ENCODE measurements at places on chromosomes 2 and 18. TPM values are rescaled to one million over a fixed set of nuclear protein-coding genes. Genes with fewer than 3 reads are reported as not detected.
A peak's percentile ranks its signal among the peaks of the same experiment; 100 is the strongest.

- DNase-seq = no peak
Observed at GRCh38 chr2:173773076-173773475, 192.1 kb downstream of the SP3 start.

DNA sequence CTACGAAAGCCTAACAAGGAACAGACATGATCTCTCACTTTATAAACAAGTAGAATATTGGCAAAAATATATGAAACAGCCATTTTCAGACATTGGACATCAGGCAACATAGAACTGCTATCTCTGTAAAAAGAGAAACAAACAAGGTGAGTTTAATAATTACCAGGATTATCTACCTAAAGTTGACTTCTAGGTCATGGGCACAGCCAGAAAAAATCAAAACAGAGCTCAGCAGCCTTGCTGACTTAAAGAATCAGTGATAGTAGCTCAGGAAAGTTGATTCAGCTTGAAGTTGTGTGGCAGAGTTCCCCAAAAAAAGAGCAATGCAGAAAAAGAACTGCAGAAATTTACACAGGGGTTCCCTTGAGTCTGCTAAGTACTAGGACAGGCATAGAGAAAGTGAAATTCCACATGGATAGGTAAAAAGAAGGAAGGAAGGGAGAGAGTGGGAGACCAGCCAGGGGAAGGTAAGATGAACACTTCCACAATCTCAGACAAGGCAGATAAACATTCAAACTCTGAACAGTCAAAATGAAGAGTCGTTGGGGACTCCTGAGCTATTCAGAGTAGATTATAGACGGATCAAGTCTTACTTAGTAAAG is 102.0 kb downstream of the EXOC6B start:
- DNase-seq = no peak

DNA sequence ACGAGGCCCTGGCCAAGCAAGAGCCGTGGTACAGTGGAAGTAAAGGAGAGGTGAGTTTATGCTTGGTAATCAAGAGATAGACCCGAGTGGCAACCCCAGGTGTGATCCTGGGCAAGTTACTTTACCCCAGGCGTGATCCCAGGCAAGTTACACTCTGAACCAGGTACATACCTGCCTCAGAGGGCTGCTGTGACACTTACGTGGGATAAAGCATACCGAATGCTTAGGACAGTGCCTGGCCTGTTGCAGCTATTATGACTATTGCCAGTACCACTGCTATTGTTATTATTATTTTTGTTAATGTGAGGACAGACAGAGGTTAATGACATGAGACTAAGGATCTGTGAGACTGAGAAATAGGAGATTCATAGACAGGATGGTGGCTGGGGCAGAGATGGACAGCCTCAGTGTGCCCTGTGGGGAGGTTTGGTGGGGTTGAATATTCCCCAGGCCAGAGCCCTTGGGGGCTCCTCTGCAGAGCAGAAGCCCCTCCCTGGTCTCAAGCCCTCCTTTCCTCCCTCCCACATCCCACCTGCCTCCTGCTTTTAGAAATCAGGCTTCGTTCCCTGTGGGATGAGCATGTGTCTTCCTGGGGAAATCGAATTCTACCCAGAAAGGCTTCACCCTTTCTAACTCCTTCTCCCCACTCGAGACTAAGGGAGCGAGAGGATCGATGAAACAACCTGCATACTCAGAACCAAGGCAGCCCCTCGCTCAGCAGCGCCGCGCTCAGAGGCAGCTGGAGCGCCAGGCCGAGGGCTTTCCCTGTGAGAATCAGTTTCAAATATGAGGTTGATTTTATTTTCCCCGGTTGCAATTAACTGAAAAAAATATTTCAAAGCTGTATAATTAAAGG is 62.0 kb upstream of the SIX3 start:
- DNase-seq = no peak

FHOD3 gene
- total RNA-seq = not detected

DNA sequence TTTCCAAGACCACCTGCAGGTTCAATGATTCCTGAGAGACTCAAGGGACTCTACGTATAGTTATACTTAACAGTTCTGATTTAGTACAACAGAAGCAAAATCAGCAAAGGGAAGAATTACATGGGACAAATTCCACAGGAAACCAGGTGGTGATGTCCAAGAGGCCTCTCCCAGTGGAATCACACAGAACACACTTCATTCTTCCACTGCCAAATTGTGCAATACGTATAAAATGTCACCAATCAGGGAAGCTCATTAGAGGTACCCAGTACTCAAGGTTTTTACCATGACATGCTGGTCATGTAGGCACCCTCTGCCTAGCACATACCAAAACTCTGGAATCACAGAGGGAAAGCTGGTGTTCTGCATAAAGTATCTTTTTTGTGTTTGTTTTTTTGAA is 22.4 kb downstream of the CAPG start:
- no peak for DNase-seq

DNA sequence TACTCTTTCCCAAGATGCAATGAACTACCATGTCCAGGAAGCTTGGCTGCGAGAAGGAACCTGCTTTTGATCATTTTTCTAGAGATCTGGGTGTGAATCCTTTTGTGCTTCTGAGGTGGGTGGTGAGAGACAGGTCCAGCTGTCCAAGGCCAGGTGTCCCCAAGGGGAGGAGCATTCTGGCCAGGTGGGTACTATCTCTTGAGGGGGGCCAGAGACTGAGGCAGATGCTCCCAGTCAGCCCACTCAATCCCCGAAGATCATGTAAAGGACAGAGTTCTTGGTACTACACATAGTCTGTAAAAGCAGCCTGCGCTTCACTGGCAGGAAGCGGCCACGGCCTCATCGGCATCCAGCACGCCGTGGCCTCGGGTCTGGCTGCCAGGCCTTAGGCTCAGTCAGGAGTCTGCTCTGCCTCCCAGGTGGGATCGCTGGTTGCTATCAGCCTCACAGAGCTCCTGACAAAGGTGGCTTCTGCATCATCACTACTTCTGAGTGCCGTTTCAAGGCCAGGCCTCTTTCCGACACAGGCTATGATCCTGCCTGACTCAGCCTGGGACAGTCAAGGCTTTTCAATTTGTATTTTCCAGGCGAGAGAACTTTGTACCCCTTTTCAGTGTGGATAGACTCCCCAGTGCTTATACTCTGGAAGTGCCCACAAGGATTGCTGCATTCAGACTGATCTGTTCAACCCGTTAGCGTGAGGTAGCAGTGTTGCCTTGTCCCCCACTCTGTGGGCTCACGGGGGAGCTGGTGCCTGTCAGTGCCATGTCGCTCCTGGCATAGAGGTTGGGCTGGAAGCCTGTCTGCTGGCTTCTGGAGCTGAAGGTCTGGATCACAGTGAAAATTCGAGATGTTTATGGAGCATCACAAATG is 29.1 kb downstream of the STK25 start:
- DNase-seq = no peak

DLGAP1 gene
- total RNA-seq = 0.17 TPM

GRCh38 chr2:85951351-85952067 is 62.7 kb upstream of the ST3GAL5 start:
- no peak for DNase-seq

GRCh38 chr2:26245810-26246209 is 1.1 kb downstream of the HADHB start:
- no peak for DNase-seq

- DNase-seq = no peak
Observed at GRCh38 chr2:236073246-236073645, 94.9 kb downstream of the GBX2 start.

- DNase-seq = peak; percentile 52
Observed at GRCh38 chr2:162073888-162074631, at the start of gene DPP4. DPP4 (minus strand) TSS chr2:162074215; CDS start chr2:162073981, 234 bp downstream.

PLCD4 gene
- 0.30 TPM for total RNA-seq

DNA sequence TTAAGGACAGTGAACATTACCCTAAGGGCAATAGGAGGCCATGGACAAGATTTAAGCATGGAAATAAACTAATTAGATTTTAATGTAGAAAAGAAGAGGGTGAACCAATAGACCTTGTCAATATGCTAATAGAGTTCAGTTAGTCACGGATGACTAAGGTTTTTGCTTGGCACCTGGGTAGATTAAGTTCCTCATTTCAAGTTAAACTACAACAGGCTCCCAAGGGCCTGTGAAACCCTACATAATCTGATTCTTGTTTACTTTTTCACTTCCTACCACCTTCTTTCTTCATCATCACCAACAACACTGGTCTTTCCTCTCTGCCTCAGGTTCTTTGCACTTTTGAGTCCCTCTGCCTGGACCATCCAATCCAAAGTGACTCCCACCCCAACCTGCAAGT is 14.8 kb downstream of the SP110 start:
- DNase-seq = no peak

HNRNPLL gene
- 103 TPM for total RNA-seq

DNA sequence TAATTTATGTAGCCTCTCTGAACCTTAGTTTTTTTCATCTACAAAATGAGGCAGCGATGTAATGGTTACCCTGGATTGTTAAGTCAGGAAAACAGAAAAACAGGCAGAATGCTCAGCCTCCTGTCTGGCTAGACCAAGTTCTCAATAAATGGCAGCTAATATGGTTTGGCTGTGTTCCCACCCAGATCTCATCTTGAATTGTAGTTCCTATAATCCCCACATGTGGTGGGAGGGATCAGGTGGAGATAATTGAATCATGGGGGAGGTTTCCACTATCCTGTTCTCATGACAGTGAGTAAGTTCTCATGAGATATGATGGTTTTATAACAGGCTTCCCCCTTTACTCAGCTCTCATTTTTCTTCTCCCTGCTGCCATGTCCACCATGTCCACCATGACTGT is 220.0 kb downstream of the CMPK2 start:
- no peak for DNase-seq

- DNase-seq = no peak
Observed at GRCh38 chr2:145597809-145598208, 1077.9 kb upstream of the ZEB2 start.

TGFBRAP1 gene
- total RNA-seq = 21.0 TPM

GRCh38 chr2:69618362-69618761 is 25.2 kb downstream of the AAK1 start:
- DNase-seq = no peak

- no peak for DNase-seq
Observed at GRCh38 chr2:180675170-180675569, 305.2 kb upstream of the UBE2E3 start.

RBM43 gene
- 18.2 TPM for total RNA-seq

DNA sequence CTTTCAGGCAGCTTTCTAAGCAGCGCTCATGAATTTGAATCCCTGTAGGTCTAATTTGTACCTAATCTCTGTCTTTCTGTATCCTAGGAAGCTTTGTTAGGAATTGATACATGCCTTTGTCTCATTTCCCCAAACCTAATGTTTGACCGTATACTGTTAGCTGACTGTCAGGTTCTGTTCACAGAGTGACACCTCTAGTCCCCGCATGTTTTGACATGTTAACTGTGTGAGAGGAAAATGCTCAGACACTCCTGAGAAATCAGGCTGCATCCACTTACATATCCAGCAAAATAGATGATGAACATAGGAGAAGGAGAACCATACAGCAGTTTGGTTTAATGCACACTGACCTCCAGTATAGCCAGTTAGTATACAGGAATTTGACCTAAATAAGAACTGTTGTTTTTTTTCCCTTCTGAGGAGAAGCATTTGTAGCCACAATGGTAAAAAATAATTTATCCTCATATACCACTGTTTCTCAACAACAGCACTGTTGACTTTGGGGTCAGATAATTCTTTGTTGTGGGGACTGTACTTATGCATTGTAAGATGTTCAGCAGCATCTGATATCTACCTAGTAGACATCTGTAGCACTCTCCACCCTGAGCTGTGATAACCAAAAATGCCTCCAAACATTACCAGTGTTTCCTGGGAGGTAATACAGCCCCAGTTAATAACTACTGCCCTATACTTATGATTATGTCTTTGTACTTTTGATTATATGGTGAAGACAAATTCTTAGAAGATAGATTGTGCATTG is 130.9 kb downstream of the NCOA1 start:
- DNase-seq = no peak

DNA sequence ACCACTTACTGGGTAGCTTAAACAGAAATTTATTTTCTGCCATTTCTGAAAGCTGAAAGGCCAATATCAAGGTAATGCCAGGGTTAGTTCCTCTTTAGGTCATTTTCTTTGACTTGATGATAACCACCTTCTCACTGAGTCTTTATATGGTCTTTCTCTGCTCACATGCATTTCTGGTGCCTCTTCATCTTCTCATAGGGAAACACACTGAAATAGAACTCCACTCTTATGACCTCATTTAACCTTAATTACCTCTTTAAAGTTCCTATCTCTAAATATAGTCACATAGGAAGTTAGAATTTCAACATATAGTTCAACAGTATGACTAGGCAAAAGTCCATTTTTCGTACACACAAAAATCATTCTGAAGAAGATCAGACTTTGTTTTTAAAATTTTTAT is 616.8 kb upstream of the VRK2 start:
- no peak for DNase-seq

DNA sequence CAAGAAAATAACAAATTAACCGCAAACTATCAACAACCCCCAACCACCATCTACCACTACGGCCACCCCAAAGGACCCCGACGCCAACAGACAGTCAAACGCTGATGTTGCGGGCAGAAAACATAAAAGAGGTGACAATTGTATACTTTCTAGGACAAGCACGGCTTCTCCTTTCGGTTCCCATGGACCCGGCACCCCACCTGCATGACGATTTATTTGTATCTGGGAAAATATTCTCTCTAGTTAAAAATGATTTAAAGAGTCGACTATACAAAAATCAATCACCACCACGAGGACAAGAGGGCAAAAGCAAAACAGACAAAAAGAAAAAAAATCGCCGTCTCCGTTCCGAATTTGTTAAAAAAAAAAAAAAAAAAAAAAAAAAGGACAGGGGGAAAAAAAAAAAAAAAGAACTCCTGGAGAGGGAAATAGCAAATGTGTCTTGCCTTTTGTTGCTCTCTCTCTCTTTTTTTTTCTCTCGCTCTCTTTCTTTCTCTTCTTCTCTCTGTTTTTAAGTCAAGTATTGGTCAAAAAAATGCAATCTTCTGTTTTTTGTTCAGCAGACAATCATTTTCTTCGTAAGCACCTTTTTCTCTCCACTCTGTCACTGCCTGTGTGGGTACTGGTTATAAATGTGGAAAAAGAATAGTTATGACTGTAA is 3.6 kb downstream of the SIX3 start:
- no peak for DNase-seq

INHBB gene
- not detected for total RNA-seq

Data from CD4-positive, alpha-beta memory T cell (primary cell).